ENCODE measurements at places on chromosomes 3 and 15.

- DNase-seq = no peak
Measured at GRCh38 chr3:150666167-150666566, 37.6 kb downstream of the ERICH6 start.

GRCh38 chr3:1561427-1561826 is 468.6 kb downstream of the CNTN6 start:
- no peak for DNase-seq

DNA sequence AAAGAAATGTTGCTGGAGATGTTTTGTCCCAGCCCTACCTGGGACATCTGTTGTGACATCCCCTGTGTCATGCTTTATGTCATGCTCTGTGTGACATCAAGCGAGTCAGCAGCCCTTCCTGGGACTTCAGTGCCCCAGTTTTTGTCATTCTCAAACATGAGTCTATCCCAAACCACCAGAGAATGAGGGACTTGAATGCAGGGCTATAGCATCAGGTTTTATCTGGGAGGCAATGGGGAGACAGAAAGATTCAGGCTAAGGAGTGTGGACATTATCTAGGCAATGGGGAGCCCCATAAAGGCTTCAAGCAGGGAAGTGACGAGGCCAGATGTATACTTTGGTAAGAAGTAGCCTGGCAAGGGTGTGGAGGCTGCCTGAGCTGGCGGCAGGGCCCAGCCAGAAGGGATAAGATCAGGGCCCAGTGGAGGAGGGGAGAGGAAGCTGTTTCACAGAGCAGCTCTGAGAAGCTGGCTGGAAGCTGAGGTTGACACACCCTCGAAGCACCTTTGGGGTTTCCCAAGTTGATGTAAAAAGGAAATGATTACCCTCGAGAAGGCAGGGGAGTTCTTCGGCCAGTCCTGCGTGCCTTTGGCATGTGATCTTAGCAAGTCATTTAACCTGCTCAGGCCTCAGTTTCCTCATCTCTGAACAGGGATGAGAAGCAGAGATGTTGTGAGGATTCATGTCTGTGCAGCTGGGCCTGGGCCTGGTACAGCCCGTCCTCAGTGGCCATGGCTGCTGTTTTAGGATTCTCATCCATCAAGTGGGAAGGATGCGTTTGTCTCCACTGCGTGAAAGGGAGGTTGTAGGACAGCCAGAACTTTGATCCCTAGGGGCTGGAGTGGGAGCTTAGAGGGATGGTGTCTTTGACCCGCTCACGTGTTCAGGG is 34.3 kb downstream of the IRAK2 start:
- DNase-seq = no peak

DNA sequence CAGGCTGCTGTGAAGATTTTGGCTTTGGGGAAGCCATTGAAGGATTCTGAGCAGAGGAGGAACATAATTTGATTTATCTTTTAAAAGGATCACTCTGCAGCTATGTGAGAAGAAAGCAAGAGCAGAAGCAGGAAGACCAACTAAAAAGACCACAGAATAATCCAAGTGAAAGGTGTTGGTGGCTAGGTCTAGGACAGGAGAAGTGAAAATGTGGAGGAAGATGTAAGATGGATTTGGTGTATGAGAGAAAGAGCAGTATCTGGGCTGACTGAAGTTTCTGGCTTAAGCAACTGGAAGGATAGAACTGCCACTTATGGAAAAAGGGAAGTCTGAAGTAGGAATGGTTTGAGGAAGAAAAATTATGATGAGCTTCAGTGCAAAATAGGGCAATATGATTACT is 62.0 kb downstream of the SFMBT1 start:
- DNase-seq = no peak

DNA sequence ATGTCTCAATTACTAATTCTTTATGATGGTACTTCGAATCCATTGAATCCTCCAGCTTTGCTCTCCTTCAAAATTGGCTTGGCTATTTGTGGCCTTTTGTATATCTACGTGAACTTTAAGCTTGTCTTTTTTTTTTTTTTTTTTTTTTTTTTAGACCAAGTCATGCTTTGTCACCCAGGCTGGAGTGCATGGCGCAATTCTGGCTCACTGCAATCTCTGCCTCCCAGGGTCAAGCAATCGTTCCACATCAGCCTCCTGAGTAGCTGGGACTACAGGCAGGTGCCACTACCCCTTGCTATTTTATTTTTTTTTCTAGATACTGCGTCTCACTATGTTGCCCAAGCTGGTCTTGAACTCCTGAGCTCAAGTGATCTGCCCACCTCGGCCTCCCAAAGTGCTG is 7.7 kb upstream of the DIPK2A start:
- DNase-seq = no peak

GRCh38 chr3:71299160-71299559 is 284.4 kb downstream of the FOXP1 start:
- DNase-seq = no peak

DNA sequence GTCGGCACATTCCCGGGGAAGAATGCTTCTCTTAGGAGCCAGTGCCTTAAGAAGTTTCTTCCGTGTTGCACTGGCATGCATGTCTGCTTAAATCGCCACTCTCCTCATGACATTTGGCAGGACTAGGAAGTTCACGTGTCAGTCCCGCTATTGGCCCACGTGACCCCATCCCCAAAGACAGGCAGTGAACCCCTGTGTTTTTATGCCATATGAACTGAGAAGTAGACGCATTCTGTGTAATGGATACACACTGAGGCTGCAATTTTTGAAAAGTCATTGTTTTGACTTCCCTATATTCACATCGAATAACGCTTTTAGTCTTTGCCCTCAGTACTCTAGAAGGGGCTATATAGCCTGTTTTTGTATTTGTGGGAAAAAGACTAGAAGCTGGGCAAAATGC is 125.6 kb upstream of the TBL1XR1 start:
- no peak for DNase-seq

DNA sequence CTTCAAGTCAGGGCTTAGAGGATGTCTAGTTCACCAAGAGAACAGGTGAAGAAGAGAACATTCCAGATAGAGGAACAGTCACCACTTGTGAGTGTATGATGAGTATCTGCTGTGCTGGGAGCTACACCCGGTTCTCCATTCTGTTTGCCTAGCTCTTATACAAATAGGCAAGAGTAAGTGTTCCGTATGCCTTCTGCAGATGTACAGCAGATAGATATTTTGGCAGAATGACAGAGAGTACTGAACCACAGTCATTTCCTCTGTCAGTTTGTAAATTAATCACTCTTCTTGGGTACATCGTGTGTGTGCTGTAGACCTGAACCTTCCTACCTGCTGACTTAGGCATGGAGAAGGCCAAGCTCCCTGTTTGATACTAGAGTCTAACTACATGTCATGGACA is 108.3 kb upstream of the CTDSPL start:
- DNase-seq = no peak

DNA sequence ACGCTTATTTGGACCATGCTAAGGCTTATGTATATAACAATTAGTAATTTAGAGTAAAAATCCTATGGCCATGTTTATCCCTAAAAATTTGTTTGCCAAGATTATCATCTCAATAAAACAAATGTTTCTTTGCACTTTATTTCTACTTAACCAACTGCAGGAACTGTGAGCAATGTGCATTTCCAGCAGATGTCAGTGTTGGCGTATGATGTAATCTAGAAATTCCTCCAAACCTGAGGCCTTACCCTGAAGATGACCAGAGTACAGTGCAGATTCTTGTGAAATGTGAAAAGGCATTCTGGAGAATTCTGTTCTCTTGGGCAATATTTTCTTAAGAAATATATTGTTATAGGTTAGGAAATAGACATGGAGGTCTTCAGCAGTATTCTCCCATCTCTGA is 205.9 kb downstream of the MBNL1 start:
- peak; percentile 50 for DNase-seq

DNA sequence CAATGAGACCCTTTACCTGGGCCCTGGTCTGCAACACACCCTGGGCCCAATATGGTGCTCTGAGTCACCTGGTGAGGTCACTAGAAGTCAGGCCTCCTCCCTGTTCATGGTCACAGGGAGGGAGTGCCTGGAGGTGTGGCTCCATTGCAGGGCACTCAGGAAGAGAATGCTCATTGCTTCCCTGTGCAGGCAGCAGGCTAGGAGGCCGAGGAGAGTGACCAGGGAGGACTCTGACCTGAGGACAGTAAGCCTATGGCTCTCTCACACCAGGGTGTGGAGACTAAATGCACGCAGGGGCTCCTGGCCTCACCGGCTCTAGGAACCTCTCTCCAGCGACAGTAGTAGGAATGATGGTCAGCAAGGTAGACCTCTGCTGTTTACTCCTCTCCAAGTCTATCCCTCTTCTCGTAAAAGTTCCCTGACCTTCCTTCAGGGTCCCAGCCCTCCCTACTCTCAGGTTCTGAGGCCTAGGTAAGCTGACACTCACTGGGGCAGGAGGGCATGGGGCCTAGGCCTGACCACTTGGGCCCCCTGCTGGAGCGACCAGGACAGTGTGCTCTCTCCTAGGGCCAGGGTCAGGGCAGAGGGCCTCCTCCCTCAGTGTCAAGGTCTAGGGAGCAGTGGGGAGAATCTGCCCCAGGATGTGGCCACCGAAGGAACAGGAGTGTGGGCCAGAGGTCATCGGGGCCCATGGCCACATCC is 9.6 kb upstream of the SLCO2A1 start:
- peak; percentile 67 for DNase-seq

DNA sequence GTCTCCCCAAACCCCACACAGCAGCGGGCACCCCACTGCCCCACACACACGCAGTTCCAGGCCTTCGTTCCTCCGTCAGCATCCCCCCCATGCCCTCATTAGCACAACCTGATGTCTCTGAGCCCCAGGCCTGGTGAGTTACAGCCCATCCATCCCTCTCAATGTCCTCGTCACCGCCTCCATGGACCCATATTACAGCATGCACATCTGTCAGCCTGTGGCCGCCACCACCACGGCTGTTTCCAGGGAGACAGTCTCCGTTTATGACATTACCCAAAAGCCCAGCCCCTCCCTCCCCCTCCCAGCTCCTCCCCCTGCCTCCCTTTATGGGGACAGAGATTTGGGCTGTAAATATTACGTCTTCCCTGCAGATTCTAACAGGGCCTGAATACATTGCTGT is 143.1 kb upstream of the LINGO1 start:
- DNase-seq = no peak

GRCh38 chr15:39627451-39628143 is 46.7 kb downstream of the THBS1 start:
- no peak for DNase-seq

GRCh38 chr15:72579814-72580213 is 74.7 kb upstream of the GOLGA6B start:
- DNase-seq = no peak

All from iPS-NIHi11 (cell line).